Esophagus muscularis mucosa (tissue), 4 donors: ENCODE measurements at places on chromosomes 6 and 20. TPM values are rescaled to one million over a fixed set of nuclear protein-coding genes. Genes with fewer than 3 reads are reported as not detected.

UBE2C gene
- total RNA-seq: 2.7 TPM

DYNLT2 gene
- total RNA-seq: 3.3 TPM

WFDC12 gene
- total RNA-seq: not detected

RUNX2 gene
- total RNA-seq: 1.2 TPM

DPPA5 gene
- not detected for total RNA-seq

DNA sequence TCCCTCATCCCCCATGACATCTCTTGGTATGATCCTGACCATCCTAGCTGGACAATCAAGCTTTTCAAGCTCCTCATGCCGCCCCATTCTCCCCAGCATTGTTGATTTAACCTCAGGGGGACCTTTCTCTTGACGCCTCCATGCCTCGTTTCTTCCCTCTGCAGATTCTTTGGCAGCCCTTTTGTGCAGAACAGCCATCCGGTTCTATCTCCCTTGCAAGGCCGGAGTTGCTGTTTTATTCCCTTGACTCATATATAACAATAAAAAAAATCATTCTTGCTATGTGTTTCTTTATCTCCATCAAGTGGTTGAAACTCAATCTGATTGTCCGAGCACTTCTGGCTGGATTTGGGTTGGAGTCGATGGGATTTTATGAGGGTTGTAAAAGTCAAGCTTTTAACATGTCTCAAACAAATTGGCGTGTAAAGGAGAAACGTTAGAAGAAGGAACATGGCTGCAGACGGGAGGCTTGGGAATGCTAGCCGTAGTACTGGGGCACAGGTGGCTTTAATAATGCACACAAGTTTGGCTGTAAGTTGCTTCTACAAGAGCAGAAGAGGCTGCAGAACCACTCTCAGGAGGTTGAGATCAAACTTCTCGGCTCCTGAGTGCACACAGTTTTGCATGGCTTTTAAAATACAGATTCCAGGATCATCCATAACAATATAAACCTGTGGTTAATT is 3.9 kb upstream of the SULF2 start:
- DNase-seq: no peak
